Activated CD4-positive, alpha-beta T cell treated with anti-CD3 and anti-CD28 coated beads for 36 hours (primary cell): ENCODE measurements at places on chromosomes 6 and 20. TPM values are rescaled to one million over a fixed set of nuclear protein-coding genes. Genes with fewer than 3 reads are reported as not detected.

GRCh38 chr6:52389626-52390360 is 27.8 kb downstream of the PAQR8 start:
- DNase-seq, result peak; percentile 74
- peak overlapping the region; percentile 86 for H3K27ac ChIP-seq
- H3K36me3 ChIP-seq, result peaks cover 13% of the 10 kb centered on the region

DNA sequence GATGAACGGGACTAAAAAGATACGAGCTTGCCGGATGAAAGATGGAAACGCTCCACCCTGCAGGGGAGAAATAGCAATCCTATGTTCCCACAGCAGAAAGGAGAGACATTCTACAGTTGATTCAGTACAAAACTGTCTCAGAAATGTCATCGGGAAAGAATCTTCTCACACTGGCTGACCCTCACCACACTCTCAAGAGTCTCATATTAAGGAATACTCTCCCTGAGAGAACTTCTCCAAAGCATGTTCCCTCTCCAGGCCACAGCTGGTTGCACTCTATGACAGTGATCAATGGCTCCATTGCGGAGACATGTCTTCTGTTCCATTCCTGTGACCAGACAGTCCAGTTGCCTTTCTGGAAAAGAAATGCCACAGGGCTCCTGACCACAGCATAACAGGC is 758.0 kb upstream of the CHD6 start:
- DNase-seq, result no peak
- no peak overlapping the region for H3K27ac ChIP-seq

GRCh38 chr20:55714736-55715135 is 290.6 kb downstream of the CBLN4 start:
- no peaks in the 10 kb centered on the region for H3K36me3 ChIP-seq
- H3K27me3 ChIP-seq, result no peaks in the 10 kb centered on the region
- H3K27ac ChIP-seq, result no peak overlapping the region
- DNase-seq, result no peak
- no peaks in the 10 kb centered on the region for H3K4me1 ChIP-seq

GRCh38 chr6:104957301-104958177 is 632 bp downstream of the LIN28B start:
- DNase-seq, result peak; percentile 15
- peaks cover 3% of the 10 kb centered on the region for H3K36me3 ChIP-seq
- peaks cover 55% of the 10 kb centered on the region for H3K27me3 ChIP-seq
- H3K4me1 ChIP-seq, result peaks cover 15% of the 10 kb centered on the region
- H3K27ac ChIP-seq, result no peak overlapping the region
- peak overlapping the region; percentile 33 for H3K4me3 ChIP-seq

DNA sequence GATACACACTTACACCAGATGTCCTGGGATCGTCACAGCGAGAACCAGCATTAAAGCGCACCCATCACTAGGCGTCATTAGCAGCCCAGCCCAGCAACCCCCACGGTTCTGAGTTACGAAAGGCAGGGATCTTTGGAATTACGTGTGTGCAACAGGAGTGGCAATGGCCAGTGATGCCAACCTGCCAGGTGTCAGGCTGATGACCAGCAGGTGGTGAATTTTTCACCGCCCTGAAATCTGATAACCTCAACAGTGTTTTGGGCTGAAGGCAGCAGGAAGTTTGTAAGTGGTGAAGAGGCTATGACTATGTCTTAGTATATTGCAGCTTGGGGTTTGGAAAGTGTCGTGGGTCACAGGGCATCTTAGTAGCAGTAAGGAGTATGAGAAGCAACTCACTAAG is 166.1 kb downstream of the TMEM242 start:
- H3K27ac ChIP-seq, result no peak overlapping the region
- DNase-seq, result no peak
- peaks cover 4% of the 10 kb centered on the region for H3K4me1 ChIP-seq
- H3K4me3 ChIP-seq, result no peak overlapping the region

- H3K4me3 ChIP-seq, result no peak overlapping the region
- H3K4me1 ChIP-seq, result no peaks in the 10 kb centered on the region
- no peak overlapping the region for H3K27ac ChIP-seq
- H3K27me3 ChIP-seq, result no peaks in the 10 kb centered on the region
- DNase-seq, result peak; percentile 74
Measured at GRCh38 chr6:39361657-39362486, 39.4 kb upstream of the KCNK16 start.

DNA sequence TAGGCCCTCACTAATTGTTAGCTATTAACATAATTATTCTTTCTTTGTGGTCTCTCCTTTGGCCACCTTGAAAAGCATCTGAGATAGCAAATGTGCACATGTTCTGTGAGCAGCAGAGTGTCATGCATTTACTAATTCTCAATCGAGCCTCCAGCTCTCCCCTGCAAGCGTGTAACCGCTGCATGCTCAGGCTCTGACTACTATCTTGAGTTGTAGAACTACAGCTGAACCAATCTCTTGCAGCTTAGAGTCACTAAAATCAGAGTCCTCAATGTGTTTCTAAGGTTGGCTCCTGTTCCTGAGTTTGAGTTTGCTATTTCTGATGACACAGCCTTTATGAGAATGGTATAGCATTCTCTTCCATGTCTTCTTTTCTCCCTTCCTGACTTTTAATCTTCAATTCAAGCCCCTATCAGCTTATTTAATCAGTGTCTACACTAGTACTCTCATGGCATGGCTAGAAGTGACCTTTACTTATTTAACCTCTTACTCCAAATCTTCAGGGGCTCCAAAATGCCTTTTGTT is 65.5 kb downstream of the PPP1R3G start:
- H3K27me3 ChIP-seq, result no peaks in the 10 kb centered on the region
- no peak overlapping the region for H3K27ac ChIP-seq
- H3K4me3 ChIP-seq, result no peak overlapping the region
- no peaks in the 10 kb centered on the region for H3K4me1 ChIP-seq
- DNase-seq, result no peak
- no peaks in the 10 kb centered on the region for H3K36me3 ChIP-seq

GRCh38 chr6:118551063-118552053 is 3.3 kb downstream of the PLN start:
- H3K4me1 ChIP-seq, result peaks cover 24% of the 10 kb centered on the region
- DNase-seq, result no peak
- H3K36me3 ChIP-seq, result peaks cover 9% of the 10 kb centered on the region
- H3K27me3 ChIP-seq, result no peaks in the 10 kb centered on the region

GRCh38 chr6:30169658-30170614 is 6.6 kb downstream of the TRIM15 start:
- H3K36me3 ChIP-seq, result no peaks in the 10 kb centered on the region
- H3K4me1 ChIP-seq, result peaks cover 12% of the 10 kb centered on the region
- no peak overlapping the region for H3K4me3 ChIP-seq
- peaks cover 38% of the 10 kb centered on the region for H3K27me3 ChIP-seq
- peak; percentile 16 for DNase-seq
- H3K27ac ChIP-seq, result no peak overlapping the region

- no peak for DNase-seq
- H3K27me3 ChIP-seq, result no peaks in the 10 kb centered on the region
- no peak overlapping the region for H3K4me3 ChIP-seq
- no peaks in the 10 kb centered on the region for H3K4me1 ChIP-seq
- no peak overlapping the region for H3K27ac ChIP-seq
Measured at GRCh38 chr6:111050261-111051023, 36.9 kb upstream of the SLC16A10 start.

GRCh38 chr6:18400831-18401446 is 13.8 kb downstream of the RNF144B start:
- H3K27ac ChIP-seq, result peak overlapping the region; percentile 82
- H3K4me3 ChIP-seq, result no peak overlapping the region
- no peaks in the 10 kb centered on the region for H3K27me3 ChIP-seq
- no peak for DNase-seq

GRCh38 chr6:20402342-20403069 is 827 bp downstream of the E2F3 start:
- peaks cover 23% of the 10 kb centered on the region for H3K36me3 ChIP-seq
- H3K27ac ChIP-seq, result peak overlapping the region; percentile 99
- peaks cover 39% of the 10 kb centered on the region for H3K4me1 ChIP-seq

The ETV7 gene
- total RNA-seq, result 2.4 TPM

The SNX5 gene
- 227 TPM for total RNA-seq

The CRISP3 gene
- total RNA-seq, result not detected

The HLA-DMB gene
- total RNA-seq, result 2.3 TPM

The BANF2 gene
- not detected for total RNA-seq

The MEI4 gene
- not detected for total RNA-seq

The LPIN3 gene
- total RNA-seq, result 4.0 TPM
